Gastroesophageal sphincter (tissue), 4 donors: ENCODE measurements at places on chromosomes 6 and 20.

GRCh38 chr20:4134355-4134834, 119.0 kb upstream of the RNF24 start:
- no peak for ATAC-seq

DNA sequence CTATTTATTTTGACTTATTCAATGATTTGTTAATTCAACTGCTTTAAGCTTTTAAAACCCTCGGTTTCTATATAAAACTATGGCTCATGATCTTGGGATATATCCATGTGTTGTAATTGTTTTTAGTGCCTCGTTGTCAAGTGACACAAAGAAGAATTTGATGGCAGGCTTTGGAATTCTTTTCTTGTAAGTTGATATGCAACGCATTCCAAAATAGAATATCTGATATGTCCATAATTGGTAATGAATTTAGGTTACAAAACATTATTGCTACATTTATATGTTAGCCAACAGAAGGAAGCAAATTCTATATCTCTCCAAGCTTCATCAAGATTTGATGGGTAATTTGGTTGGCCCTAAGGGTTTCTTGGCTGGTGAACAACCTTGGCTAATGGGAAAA, 220.4 kb upstream of the RIMS1 start:
- no peak for ATAC-seq

- no peak for ATAC-seq
Observed at GRCh38 chr20:20737158-20737557, 24.7 kb upstream of the RALGAPA2 start.

- ATAC-seq, result no peak
Observed at GRCh38 chr6:38774929-38775707, 60.0 kb downstream of the DNAH8 start.

GRCh38 chr20:36035745-36036144, 67.4 kb downstream of the CNBD2 start:
- no peak for ATAC-seq

DNA sequence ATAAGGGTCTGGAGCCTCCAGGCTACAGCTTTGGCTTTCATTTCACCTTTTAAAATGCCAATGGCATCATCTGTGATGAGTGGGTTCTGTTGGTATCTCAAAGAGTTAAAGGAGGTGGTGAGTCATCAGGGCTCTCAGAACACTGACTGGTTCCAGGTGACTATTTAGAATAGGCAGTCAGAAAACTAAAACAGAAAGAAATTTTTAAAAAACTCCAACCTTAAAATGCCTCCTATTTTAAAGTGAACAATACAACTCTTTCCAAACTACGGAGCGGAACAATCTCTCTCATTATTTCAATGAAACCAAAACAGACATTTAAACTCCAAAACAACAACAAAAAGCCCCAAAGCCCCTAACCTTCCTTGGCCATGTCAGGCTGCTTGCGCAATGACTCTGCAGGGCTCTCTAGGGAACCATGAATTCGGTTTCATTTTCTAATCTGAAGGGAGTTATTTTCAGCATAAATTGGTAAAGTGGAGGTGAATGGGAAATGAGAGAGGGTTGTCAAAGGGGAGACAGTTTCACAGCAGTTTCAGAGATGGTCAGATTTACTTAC, 194.9 kb downstream of the KIF6 start:
- peak; percentile 80 for ATAC-seq

GRCh38 chr6:22838345-22838744, 269.0 kb downstream of the HDGFL1 start:
- ATAC-seq, result no peak

GRCh38 chr6:111777357-111777756, 95.9 kb downstream of the FYN start:
- no peak for ATAC-seq

GRCh38 chr6:133132466-133132971, 108.6 kb upstream of the EYA4 start:
- no peak for ATAC-seq

- peak; percentile 50 for ATAC-seq
Observed at GRCh38 chr6:116631379-116631990, 15.2 kb downstream of the RSPH4A start.

DNA sequence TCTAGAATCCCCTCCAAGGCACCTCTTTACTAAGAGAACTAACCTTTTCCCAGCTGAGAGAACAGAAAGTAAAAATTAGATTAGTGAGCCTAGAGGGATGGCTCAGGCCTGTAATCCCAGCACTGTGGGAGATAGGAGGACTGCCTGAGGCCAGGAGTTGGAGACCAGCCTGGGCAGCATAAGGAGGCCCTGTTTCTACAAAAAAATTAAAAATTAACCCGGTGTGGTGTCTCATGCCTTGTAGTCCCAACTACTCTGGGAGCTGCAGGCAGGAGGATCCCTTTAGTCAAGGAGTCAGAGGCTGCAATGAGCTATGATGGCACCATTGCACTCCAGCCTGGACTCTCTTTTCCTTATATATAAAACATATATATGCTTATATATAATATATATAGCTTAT, 5.5 kb upstream of the OOEP start:
- no peak for ATAC-seq

GRCh38 chr20:44683263-44684046, 31.7 kb upstream of the CCN5 start:
- ATAC-seq, result no peak

GRCh38 chr20:7994809-7995208, 24.8 kb downstream of the TMX4 start:
- no peak for ATAC-seq

- no peak for ATAC-seq
Observed at GRCh38 chr6:148999501-148999900, 252.7 kb downstream of the UST start.

DNA sequence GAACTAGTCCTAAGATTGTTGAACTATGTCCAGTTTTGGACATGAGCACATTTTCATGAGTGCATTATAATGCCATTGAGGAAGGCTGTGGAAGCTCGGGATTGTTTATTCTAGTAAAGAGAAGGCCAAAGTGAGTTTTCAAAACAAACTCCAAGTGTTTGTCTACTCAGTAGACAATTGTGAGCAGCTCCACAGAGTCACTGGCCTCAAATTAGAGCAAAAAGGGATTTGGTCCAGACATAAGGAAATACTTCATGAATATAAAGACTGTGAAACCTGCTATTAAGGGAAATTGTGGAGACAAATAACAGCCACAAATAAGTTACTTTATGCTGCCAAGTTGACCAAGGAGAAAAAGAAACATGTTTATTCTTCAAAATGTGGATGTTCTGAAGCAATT, 42.6 kb upstream of the PREP start:
- no peak for ATAC-seq

- no peak for ATAC-seq
Observed at GRCh38 chr20:61434341-61434781, 182.3 kb downstream of the CDH4 start.

DNA sequence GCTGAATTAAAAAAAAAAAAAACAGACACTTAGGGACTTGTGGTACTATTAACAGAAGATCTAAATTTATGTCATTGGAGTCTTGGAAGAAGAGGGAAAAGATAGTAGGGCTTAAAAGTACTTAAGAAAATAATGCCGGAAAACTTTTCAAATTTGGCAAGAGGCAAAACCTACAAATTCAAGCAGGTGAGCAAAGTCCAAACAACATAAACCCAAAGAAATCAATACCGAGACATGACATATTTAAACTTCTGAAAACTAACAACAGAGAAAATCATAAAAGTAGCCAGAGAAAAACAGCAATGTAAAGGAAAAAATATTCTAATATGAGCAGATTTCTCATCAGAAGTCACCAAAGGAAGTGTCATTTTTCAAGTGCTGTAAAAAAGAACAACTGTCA, 44.4 kb downstream of the EPM2A start:
- no peak for ATAC-seq

DNA sequence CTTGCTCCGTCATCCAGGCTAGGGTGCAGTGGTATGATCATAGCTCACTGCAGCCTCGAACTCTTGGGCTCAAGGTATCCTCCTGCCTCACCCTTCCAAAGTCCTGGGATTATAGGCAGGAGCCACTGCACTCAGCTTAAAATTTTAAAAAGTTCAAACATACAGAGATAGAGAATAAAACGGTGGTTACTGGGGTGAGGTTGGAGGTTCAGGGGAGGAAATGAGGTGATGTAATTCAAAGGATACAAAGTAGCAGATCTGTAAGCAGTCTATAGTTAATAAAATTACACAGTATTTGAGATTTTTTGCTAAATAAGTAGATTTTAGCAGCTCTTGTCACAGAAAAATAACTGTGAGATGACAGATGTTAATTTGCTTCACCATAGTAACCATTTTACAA, 7.5 kb upstream of the AFG1L start:
- ATAC-seq, result no peak

GRCh38 chr6:101286146-101286545, 107.4 kb upstream of the GRIK2 start:
- ATAC-seq, result no peak

GRCh38 chr6:83183082-83183828, 9.8 kb downstream of the PGM3 start:
- peak; percentile 25 for ATAC-seq

- ATAC-seq, result no peak
Observed at GRCh38 chr6:45084257-45084656, 243.9 kb upstream of the RUNX2 start.

DNA sequence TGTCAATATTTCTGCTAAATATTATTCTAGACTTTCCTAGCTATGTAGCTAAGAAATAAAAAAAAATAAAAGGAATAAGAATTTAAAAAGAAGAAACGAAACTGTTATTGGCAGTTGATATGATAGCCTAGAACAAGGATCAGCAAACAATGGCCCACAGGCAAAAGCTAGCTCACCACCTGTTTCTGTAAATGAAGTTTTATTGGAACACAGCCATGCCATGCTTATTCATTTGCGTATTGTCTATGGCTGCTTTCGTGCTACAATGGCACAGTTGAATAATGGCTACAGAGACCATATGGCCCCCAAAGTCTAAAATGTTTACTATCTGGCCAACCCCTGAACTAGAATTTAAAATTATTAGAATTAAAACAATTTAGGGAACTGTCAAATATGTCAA, 952.6 kb upstream of the MAP3K7 start:
- ATAC-seq, result no peak

DNA sequence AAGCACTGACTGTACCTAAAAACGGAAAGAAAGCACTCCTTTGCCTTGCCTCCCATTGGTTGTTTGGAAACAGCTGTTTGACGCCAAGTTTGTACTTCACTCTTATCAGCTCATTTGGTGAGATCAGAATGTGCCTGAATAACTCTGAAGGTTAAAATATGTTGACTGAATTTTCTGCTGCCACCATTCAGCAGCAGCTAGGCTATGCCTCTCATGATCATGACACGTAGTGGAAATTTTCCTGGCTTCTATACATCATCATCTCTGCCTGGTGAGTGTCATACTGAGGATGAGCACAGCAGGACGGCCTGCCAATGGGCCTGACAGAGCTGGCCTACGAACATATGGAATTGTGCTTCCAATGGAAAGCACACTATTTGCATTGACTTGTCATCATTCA, 704.9 kb upstream of the CITED2 start:
- peak; percentile 31 for ATAC-seq
